ENCODE measurements at places on chromosomes 3 and 15. TPM values are rescaled to one million over a fixed set of nuclear protein-coding genes. Genes with fewer than 3 reads are reported as not detected.

C2CD4A gene
- total RNA-seq, result 0.06 TPM

CCDC13 gene
- total RNA-seq, result 0.50 TPM

LRRIQ4 gene
- total RNA-seq, result 0.06 TPM

LXN gene
- total RNA-seq, result 157 TPM
